ENCODE measurements at places on chromosomes 5 and 9.

DNA sequence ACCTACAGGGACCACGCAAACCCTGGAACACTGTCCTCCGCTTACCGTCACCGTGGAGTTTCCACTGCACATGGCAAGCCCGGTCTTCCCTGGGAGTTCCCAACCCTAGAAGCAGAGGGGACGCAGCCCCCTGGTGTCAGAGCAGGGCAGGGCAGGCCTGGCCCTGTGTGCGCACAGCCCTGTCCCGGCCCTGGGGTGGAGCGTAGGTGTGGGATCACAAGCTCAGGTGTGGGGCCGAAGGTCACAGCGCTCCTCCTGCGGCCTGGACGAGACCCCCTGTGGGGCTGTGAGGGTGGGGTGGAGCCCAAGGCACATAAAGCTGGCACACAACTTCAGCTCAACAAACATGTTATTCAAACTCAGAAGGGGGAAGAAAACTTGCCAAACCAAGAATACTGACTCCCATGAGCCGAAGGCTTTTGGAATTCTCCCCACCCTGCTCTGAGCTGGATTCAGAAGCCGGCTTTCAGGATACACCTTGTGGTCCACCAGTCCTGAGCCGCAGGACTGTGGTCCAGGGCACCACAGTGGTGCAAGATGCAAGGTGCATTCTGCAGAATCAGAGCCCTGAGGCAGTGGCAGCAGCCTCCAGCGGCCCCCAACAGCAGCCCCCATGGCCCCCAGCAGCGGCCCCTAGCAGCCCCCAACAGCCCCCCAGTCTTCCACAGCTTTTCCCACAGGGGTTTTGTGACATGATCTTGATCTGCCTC, 11.8 kb upstream of the EXOC3 start:
- no peak for DNase-seq

DNA sequence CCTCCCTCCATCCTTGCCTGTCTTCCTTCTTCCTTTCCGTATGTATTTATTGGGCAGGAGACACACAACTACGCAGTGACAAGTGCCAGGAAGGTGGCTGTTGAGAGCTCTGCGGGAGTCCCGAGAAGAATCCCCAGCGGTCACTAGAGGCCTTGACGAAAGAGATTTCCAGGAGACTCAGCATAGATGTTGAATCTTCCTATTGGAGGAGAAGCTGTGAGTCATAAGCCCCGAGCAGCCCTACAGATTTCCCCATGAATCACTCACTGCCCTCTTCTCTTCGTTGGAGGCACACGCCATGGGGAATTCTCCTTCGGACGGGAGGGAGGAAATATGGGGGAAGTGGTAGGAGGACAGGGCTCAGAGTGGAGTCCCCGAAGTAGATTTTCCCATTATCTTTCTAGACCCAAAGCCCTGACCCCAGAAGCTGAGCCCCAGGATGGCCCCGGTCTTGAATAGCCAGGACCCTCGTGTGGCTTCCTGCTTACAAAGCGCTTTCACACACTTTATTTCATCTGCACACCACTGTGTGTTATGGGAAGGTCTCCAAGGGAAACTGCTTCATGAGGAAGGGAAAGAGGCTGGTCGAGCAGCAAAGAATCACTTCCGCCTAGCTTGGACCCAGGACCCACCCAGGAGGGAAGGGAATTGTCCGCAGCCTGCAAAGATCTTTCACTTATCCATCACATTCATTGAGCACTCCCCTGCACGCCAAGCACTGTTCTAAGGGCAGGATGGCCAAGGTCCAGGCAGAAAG, 12.7 kb downstream of the DUSP1 start:
- DNase-seq = no peak

- DNase-seq = no peak
These were observed 132.9 kb downstream of the PALM2AKAP2 start for GRCh38 chr9:109912726-109913460.

- no peak for DNase-seq
These were observed 13.0 kb downstream of the SUSD3 start for GRCh38 chr9:93071464-93071863.

GRCh38 chr9:128920381-128921058, at the start of gene PHYHD1:
Gene PHYHD1 (plus strand): TSS chr9:128920982. CDS start chr9:128922324, 1,342 bp downstream.
- no peak for DNase-seq

All from activated naive CD4-positive, alpha-beta T cell (primary cell).